NT2/D1 (cell line): ENCODE measurements at places on chromosomes 5 and 9.

DNA sequence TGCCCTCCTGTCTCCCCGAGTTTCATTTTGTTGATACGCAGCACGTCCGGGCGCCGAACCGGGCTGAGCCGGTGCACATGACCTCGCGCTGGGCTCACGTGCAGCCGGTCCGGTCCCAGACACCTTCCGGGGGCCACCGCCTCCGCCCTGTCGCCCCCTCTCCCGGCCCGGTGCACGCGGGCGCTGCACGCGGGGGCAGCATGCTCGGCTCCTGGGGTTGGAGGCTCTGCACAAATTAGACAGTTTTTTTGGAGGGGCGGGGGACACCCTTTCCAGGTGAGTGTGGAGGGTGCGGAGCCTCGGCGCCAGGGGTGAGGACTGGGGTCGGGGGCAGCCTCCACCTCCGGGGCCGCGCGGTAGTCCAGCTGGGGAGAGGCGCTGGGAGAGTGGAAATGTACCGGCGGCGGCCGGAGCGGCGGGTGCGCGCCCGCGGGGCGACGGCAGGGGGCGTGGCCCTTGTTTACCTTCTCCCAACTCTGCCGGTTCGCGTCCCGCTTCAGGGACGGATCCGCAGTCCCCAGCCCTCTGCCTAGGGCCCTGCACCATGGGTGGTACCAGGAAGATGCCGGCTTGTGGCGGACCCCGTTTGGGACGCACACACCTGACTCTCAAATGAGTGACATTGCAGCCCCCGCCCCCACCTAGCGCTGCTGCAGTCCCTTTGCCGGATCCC is 1.1 kb downstream of the JADE2 start:
- peak; percentile 49 for DNase-seq

DNA sequence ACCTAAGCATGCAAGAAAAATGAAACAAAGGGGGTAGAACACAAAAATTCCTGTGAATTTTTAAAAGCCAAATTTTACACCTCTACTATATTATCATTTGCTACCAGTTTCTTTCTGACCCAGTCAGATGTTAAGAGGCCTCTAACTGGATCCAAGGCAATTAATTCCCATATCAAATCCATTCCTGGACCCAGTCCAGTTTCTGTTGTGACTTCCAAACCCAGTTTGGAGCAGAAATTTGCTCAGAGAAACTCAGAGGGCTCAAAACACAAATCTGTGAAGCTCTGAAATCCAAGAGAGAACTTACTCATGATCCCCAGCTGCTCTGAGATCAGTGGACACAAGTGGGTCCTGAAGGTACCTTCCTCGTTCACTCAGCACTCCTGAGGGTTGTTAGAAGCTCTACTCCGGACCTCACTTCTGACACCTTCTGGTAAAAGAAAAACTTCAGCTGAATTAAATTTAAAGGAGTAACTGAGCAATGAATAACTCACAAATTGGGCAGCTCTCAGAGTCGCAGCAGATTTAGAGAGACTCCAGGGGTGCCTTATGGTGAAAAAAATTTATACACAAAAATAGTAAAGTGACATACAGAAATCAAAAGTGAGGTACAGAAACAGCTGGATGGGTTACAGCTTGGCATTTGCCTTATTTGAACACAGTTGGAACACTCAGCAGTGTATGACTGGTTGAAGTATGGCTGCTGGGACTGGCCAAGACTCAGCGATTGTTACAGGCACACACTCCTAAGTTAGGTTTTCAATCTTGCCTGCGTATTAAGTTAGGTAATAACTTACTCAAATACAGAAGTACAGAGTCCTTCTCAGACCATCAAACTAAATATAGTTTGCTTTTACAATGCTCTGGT is 32.4 kb downstream of the INSL4 start:
- DNase-seq = no peak

GRCh38 chr9:16545639-16546038 is 324.8 kb downstream of the BNC2 start:
- DNase-seq = no peak

- no peak for DNase-seq
These were observed 192.6 kb upstream of the RASA1 start for GRCh38 chr5:87074934-87075541.

GRCh38 chr9:114804505-114804904 is 1.3 kb downstream of the TNFSF15 start:
- DNase-seq = no peak

DNA sequence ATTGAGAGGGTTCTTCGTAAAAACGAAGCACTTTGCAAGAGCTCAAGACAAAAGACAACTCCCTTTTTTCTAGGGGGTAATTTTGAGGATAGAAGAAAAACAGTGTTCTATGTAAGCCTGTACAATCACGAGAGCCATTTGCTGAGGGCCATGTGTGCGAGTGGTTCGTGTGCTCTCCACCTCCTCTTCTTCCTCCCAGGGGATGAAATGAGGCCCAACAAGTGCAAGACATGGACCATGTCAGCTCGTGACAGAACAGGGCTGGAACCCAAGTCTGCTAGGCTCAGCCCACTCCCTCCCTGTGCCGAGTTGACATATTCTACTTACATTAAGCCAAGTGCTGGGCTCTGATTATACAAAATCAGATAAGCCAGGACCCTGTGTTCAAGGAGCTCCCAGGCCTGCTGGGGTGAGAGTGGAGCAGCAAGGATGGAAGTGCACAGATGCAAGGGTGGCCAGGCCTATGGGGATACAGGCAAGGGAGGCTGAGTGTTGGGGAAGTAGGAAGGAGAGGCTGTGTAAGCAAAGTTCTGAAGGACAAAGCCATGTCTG is 97.9 kb upstream of the MSX2 start:
- no peak for DNase-seq

DNA sequence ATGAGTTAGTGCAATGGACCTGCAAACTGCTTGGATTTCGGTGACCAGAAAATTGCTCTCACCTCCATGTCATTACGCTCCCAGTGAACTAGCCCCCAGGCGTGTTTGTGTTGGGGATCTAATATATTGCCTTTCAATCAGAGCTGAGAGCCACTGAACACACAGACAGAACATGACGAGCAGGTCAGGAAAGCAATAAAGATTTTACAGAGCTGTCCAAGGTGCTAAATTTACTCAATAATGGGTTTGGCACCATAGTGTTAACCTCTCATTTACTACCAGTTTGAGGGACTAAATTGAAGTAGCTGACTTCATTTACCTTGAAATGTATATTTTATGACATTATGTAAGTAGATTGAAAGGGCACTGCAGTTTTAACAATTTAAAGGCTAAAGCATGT is 383.0 kb downstream of the EBF1 start:
- DNase-seq = no peak

DNA sequence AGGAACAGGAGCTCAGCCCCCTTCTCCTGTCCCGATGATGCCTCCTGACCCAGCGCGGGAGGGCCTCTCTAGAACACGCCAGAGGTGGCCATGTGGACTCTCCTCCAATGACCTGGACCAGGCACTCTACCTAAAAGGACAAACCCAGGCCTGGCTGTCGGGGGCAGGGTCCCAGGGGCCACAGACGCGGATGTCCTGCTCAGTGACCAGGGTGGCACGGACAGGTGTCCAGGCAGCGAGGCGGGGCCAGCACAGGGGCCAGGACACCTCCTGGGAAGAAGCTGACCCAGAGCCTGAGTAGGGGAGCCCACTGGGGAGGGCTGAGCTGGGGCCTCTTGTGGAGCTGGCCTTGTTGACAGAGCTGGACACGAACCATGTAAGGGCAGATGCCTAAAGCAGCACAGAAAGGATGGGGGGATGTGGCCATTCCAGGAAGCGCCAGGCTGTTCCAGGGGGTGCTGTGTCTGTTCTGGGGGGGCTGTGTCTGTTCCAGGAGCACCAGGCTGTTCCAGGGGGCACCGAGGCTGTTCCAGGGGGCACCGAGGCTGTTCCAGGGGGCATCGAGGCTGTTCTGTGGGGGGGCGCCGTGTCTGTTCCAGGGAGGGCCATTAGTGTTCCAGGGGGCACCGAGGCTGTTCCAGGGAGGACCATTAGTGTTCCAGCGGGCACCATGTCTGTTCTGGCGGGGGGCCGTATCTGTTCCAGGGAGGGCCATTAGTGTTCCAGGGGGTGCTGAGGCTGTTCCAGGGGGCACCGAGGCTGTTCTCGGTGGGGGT is 30.5 kb downstream of the EXD3 start:
- DNase-seq = no peak

- DNase-seq = no peak
These were observed 12.9 kb downstream of the OR2V2 start for GRCh38 chr5:181160152-181160754.

- no peak for DNase-seq
These were observed 40.7 kb downstream of the KIAA0825 start for GRCh38 chr5:94577466-94578245.

GRCh38 chr9:107389617-107390071 is 99.9 kb downstream of the KLF4 start:
- DNase-seq = no peak

DNA sequence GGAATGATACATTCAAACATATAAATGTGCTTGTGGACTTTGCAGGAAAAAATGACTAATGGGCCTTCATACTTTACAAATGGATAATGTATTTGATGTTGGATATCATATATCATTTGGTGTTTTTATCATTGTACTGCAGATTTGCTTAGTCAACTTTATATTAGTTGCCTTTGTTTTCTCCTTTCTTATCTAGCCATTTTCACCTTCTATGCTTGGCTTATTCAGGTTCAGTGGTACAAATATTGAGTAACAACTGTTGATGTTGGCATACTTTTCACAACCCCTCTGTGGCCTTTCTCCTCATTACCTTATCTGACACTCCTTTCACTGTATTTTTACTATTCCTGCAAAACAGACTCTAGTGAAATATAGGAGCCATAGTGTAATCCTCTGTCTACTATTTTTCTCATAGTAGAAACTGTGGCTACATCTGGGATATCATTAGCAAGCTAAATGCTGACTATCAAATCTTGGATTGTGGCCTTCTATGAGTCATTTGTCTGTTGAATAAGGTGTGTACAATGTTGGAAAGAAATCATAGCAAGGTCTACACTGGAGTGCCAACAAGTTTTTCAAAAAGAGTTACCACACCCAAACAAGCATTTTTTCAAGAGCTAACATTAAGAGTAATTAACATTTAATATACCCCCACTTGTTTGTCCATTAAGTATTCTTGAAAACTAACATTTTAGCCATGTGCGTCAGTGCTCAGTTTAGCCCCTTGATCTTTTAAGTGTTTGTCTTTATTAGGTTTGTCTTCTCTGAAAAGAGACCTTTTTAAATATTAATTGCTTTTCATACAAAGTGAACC is 330.1 kb downstream of the ADGRV1 start:
- no peak for DNase-seq

- DNase-seq = no peak
These were observed 136.8 kb downstream of the TLE1 start for GRCh38 chr9:81552581-81552991.

- DNase-seq = no peak
These were observed 69.0 kb downstream of the INVS start for GRCh38 chr9:100167915-100168654.

DNA sequence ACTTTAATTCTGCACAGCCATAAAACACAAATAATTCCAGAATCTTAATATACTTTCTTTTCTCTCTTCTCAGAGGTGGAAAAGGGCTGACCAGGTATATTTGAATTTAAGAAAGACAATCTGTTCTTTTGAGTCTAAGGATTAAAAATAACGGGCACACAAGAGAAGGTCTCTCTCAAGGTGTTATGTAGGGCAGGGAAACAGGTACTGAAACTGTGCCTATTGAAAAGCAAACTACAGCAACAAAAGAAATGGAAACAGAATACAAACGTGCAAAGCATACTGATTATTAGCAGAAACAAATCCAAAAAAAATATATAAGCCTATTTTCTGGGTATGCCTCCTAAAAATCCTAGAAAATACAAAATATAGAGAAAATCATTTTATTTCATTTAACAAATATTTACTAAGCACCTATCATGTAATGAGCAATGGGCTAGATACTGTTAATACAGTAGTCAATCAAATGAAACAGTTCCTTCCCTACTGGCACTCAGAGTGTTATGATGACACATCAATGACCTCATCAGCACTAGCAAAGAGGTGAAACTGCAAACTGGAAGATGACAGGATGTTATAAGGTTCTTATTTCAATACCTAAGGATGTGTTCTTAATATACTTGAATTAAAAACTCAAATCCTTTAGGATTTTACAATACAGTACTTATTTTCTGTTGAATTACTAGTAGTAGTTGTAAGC is 87.7 kb downstream of the AUH start:
- DNase-seq = no peak

DNA sequence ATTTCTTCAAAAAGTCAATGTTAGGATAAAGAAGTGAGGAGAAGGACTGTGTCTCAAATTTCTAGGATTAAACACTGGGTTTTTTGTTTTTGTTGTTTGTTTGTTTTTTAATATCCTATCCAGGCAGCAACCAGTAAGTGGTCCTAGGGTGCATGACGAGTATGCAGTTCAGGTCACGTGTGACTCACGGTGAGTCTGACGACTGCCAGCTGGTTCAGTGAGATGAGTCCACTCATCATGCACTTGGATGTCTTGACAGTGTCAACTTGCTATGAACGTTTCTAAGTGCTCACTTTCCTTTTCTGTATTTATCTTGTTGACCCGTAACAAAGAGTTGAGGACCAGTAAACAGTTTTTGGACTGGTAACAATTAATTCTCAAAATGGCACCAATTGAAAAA is 32.7 kb downstream of the ATG10 start:
- DNase-seq = no peak

GRCh38 chr5:126449751-126450271 is 26.6 kb downstream of the GRAMD2B start:
- DNase-seq = no peak

- DNase-seq = no peak
These were observed 15.0 kb downstream of the MSANTD3 start for GRCh38 chr9:100441911-100442361.

DNA sequence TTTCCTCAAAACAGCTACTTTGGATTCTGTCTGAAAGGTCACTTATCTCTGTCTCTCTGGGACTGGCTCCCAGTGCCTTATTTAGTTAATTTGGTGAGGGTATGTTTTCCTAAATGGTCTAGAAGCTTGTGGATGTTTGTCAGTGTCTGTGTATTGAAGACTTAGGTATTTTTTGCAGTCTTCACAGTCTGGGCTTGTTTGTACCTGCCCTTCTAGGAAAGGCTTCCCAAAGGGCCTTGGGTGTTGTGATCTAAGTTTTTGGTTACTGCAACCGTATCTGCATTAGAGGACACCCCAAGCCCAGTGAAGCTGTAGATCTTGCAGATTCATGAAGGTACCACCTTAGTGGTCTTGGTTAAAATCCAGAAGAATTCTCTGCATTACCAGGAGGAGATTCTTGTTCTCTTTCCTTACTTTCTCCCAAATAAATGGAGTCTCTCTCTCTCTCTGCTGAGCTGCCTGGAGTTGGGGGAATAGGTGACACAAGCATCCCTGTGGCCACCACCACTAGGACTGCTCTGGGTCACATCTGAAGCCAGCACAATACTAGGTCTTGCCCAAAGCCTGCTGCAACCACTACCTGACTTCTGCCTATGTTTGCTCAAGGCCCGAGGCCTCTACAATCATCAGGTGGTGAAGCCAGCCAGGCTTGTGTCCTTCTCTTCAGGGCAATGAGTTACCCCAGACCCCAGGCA is 17.8 kb upstream of the CCNB1 start:
- no peak for DNase-seq

- DNase-seq = no peak
These were observed 75.6 kb downstream of the EHMT1 start for GRCh38 chr9:137694236-137694959.

- no peak for DNase-seq
These were observed 73.7 kb downstream of the SLC1A3 start for GRCh38 chr5:36680066-36680465.
